T47D (cell line): ENCODE measurements at places on chromosomes 1 and 21.

- DNase-seq: peak; percentile 69
Measured at GRCh38 chr1:32741413-32742198, 39.0 kb upstream of the SYNC start.

DNA sequence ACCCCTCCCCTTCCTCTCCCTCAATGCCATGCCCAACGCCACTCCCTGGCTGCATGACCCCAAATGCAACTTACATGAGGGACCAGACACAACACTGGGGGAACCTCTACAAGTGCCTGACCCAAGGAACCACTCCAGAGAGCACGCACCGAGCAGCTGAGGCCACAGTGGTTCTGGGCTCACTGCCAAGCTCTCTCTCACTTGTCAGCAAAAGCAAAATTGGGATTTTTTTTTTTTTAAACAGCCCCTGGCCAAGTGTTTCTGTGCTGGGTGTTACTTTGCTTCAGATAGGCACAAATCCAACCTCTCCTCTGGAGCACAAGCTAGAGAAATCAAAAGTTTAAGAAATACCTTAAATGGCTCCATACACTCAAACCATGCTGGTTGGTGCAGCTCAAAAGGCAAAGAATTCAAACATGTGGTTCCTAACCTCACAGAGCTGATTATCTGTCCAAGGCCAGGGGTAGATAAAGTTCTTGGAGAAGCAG is 363.0 kb downstream of the SETD4 start:
- no peak for DNase-seq

DNA sequence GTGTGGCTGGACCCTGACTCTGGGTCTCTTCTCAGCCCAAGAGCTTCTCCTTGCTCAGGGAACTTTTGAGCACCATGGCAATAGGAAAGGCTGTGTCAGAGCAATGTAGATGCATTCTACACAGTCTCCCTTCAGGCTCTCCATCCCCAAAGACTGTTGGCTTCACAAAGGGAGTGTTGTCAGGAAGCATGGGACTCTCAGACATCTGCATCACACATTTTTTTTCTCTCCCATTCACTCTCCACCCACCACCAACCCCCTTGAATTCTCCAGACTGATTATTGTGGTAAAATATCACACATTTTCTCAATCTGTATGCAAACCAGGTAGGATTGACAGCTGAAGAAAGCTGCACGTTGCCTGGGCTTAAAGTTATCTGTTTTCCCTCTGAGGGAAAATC is 105.4 kb upstream of the WARS2 start:
- DNase-seq: no peak

GRCh38 chr1:206575165-206575893 is 36.9 kb downstream of the EIF2D start:
- no peak for DNase-seq

DNA sequence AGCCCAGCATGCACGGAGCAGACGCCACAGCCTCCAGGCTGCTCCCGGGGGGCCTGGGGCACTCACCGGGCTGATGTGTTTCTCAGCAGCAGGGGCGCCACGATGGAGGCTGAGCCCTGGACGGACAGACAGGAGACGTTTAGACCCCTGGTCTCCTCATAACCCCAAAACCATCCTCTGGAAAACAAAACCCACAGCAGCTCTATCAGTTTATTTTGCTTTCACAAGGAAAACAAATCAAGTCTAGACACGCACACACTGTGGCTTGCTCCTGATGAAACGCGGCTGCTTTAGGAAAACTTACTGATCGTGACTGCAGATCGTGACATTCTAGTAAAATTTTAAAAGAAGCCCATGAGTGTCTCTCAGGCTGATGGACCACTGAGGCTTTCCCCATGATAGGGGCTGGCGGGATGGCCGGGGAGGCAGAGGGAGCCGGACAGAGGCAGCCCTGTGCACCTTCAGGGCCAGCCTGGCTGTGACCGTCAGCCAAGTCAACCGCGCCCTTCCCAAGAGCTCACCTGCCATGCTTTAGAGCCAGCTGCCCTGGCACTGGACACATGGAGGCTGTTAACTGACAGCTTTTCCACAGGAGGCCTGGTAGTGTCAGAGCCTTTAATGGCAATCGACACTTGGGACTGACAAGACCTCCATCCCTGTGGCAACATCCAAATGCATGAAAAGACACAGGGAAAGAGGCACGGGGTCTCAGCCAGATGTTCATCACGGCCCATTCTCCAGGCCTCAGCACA is 5.2 kb downstream of the POFUT2 start:
- no peak for DNase-seq

- no peak for DNase-seq
Measured at GRCh38 chr1:156865258-156865657, 4.6 kb downstream of the NTRK1 start.

- DNase-seq: peak; percentile 33
Measured at GRCh38 chr1:9721606-9722377, 70.3 kb downstream of the PIK3CD start.

GRCh38 chr1:180231506-180231921 is 1.4 kb downstream of the LHX4 start:
- DNase-seq: peak; percentile 95

GRCh38 chr21:45818904-45819285 is 162.7 kb upstream of the COL6A1 start:
- DNase-seq: no peak

DNA sequence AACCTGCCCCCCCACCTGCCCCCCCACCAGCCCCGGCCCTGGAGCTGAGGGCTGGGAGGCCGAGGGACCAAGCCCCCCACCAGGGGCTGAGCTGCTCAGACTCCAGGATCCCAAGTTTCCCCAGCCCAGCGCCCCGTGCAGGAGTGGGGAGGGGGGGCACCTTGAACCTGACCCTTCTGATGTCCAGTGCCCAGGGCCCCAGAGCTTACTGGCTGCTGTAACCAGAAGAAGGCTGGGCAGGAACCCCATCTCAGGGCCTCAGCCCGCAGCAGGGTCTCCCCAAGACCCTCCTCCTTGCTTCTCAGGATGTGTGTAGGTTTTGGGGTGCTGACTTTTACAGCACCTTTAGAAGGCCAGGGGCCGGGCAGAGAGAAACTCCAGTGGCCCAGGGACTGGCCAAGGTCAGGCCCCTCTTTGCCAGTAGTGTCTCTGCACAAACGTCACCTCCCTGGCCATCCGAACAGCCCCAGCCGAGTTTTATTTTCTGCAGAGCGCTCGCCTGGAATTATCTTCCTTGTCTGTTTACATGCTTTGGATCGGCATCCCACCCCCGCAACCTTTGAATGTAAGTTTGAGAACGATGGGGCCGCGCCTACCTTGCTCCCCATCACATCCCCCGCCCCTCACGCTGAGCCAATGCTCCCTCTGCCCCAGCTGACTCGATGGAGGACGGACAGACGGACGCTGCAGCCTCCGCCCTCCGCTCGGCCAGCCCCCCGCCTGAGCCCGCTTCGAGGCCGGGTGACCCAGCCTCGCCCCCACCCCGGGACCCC is 70.1 kb upstream of the CASZ1 start:
- DNase-seq: no peak

DNA sequence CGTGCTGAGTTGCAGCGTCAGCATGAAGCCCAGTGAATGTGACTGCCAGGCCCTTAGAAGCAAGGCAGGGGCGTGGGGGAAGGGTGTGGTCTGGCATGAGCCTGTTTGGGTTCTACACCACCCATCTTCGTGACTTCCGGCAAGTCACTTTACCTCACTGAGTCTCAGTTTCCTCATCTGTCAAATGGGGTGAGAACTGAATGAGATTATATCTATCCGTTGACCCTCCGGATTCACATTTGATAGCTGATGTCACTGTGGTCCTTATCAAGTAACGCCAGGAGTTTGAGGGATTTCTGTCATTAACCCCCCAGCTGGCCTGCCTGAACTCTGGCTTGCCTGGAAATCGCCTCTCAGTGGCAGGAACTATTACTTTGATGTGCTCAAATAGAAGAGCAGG is 15.6 kb downstream of the MRPL37 start:
- DNase-seq: no peak

- DNase-seq: peak; percentile 42
Measured at GRCh38 chr1:154835531-154836324, 34.4 kb downstream of the KCNN3 start.

- DNase-seq: no peak
Measured at GRCh38 chr1:25128121-25128621, 104.1 kb downstream of the SYF2 start.

- no peak for DNase-seq
Measured at GRCh38 chr1:156160743-156161171, 7.4 kb downstream of the SEMA4A start.

DNA sequence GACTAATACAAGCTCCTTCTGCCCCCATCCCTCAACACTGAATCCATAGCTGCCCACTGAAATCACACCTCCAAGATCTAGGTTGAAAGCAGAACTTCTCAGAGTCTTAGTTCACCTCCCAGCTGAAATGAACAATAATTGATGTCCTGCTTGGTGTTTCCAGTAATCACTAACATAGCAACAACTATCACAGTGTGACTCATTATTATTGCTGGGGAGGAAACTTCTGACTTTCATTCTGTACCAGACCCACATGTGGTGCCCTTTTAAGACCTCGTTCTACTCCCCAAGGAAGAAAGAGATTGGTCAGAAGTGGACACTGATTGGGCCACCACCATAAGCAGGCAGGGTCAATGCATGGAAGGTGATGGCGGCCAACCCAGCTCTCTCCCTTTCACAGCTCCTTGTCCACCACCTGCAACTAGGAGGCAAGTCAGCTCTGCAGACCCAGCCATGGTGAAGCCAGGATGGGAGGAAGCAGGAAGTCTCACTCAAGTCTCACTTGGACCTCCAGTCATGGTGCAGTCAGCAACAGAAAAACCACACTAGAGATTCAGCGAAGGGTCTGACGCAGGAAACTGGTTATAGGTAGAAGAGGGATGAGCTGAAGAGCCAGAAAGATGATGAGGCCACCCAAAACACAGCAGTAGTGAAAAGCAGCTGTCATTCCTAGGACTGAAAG is 720.2 kb downstream of the PTPRU start:
- DNase-seq: no peak

- no peak for DNase-seq
Measured at GRCh38 chr21:35738347-35738961, 321.9 kb downstream of the SETD4 start.

GRCh38 chr1:159239551-159240220 is 35.0 kb downstream of the ACKR1 start:
- DNase-seq: no peak

GRCh38 chr1:178238722-178239510 is 145.0 kb downstream of the RASAL2 start:
- no peak for DNase-seq

- no peak for DNase-seq
Measured at GRCh38 chr1:1629430-1630190, 2.4 kb upstream of the MMP23B start.

- no peak for DNase-seq
Measured at GRCh38 chr1:93296555-93297154, 49.1 kb upstream of the DR1 start.

GRCh38 chr21:33801424-33802405 is 113.9 kb downstream of the ATP5PO start:
- peak; percentile 96 for DNase-seq

- no peak for DNase-seq
Measured at GRCh38 chr21:30726726-30727125, 8.1 kb upstream of the KRTAP21-3 start.

DNA sequence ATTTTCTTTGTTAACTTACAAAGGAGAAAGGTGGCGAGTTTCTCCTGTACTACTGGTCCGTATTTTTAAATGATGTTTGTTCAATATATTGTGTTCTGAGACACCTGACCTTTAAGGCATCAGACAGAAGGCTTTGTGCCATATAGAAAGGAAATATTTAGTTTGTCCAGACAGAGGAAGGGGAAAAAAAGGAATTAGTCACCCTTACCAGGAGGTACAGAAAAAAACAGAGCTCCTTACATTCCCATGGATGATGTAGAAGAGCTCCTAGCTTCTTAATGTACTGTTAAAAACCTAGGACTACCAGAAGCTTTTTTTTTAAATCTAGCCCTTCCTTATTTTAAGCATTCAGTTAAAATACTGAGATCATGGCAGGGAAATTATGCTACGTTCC is 12.4 kb upstream of the PODN start:
- no peak for DNase-seq

DNA sequence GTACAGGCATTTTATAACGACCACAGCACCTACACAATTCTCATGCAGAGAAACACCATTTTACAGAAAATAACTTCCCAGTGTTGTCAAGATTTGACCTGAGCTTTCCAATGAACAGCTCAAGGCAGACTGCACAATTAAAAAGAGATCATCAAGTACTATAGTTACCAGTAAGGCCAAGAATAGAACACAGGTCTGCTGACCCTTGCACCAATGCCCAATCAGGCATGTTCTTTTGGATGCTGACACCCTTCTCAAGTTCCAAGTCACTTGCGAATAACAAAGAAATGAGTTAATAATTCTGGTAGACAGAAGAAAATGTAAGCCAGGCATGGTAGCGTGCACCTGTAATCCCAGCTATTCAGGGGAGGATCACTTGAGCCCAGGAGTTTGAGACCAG is 101.9 kb downstream of the SLC45A1 start:
- DNase-seq: no peak

- DNase-seq: no peak
Measured at GRCh38 chr1:94962409-94963265, 35.7 kb upstream of the CNN3 start.

- no peak for DNase-seq
Measured at GRCh38 chr1:16614361-16615252, 1.2 kb upstream of the NBPF1 start.
